ENCODE measurements at places on chromosomes 3 and 15. TPM values are rescaled to one million over a fixed set of nuclear protein-coding genes. Genes with fewer than 3 reads are reported as not detected.
A peak's percentile ranks its signal among the peaks of the same experiment; 100 is the strongest.

Gene TGM5
- not detected for polyA plus RNA-seq

DNA sequence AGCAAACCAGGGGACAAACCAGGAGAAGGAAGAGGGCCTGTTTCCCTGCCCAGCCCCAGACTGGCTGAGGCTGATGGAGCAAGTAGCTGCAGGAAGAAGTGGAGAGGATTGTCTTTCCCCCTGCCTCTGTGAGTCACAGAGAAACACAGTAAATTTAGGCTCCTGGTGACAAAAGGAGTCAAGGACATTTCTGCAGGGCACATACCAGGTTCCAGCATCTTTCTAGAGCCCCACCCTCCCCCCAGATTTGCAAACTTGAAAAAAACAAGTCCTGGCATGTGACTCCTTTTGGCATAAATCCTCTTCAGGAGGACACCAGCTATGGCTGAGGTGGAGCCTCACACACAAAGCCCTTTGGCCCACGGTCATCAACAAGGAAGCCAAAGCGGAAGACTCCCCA lies 17.8 kb downstream of the PLD1 start:
- DNase-seq: no peak

DNA sequence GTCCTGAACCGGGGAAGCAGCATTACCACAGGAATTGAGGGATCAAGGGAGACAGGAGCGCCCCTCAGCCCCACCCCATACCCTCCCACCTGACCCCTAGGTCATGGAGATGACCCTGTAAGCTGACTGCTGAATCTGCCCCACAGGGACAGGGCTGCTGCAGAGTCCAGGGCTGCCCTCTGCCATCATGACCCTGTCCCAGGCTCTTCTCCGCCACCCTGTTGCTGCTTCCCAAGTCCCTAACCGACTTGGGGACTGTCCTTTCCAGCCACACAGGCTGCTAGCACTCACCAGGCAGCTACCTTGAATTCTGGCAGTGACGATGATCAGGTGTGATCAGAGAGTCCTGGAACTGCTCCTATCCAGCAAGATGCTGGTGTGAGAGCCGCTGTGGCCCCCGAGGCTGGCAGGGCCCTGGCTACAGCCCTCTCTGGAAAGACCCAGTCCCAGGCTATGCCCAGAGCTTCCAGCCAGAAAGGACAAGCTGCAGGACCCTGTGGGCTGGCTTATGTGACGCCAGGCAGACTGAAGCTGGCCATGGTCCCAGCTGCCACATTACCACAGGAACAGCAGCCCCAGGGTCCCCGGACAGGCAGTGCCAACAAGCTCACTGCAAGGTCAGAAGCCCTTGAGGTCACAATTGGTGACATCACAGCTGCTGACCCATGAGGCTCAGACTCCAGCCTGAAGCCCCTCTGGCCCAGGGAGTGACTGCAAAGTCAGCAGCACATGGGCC lies at the start of gene C3orf22:
TSS of gene C3orf22 (minus strand) at position 597 of the 736 bp plus-strand sequence. CDS start 5,542 bp downstream, outside the sequence.
- no peak for DNase-seq

Gene ADGRG7
- not detected for polyA plus RNA-seq

DNA sequence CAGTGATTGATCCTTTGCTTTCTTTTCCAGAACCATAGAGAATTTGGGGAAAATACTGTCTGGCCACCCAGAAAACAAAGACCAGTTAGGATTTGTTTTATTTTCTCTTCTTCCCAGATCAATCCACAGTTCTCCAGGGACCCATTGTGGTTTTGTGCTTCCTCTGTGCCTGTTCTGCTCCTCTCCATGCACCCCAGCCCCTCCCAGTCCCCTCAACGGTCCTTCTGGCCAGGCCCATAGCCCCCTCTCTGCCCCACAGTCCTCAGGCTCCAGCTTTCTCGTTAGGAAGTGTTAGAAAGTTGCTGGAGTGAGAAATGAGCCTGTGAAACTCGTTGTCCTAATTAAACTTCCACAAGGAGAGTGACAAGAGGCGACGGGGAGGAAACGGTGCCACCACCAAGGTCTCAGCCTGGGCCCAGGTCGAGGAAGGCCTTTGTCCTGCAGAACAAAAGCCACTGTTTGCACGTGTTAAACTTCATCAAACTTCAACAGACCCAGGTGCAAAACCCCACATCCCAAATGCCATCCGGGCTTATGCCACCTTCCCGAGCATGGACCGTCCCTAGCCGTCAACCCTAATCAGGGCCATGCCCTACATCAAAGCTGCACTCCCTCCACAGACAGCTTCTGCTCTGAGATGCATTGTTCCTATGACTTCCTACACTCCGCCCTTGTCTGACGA lies 18.7 kb upstream of the ALDH1A3 start:
- DNase-seq: no peak

DNA sequence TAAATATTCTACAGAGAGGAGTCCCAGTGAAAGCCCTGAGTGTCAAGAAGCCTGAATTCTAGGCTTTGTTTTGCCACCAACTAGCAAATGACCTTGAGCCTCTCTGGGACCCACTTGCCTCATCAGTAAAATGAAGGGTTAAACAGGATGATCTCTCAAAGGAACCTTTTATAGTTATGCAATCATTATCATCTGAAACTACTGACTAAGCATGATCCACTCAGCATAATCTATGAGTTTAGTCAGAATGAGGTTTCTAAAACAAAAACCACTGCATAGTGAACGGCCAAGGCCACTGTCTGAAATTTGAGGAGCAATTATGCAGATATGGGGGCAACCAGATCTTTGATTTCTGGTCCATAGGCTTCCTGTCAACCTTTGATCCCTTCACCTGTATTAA lies 319.0 kb downstream of the MECOM start:
- DNase-seq: no peak

DNA sequence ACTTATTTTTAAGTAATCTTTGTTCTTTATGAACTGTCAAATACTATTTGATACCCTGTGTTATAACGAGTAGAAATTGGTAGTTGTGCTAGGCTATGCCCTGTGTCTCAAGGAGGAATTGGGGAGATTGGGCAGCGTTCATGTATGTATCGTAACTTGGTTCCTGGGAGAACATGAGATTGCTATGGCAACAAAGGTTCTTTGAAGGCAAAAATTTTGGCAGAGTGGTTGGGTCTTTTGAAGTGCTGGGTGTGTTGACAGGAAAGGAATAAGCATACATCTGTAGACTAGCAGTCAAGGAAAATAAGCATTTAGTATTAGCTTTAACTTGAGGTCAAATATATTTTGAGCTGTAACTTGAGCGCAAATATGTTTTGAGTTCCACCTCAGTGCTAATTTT lies 45.3 kb downstream of the TCF12 start:
- DNase-seq: no peak

- no peak for DNase-seq
These were observed 96.3 kb downstream of the RPL39L start for GRCh38 chr3:187042874-187043458.

GRCh38 chr3:125050488-125051090 lies 5.2 kb downstream of the HEG1 start:
- DNase-seq: no peak

Gene SNX22
- polyA plus RNA-seq: 9.3 TPM

Gene CP
- 2.9 TPM for polyA plus RNA-seq

DNA sequence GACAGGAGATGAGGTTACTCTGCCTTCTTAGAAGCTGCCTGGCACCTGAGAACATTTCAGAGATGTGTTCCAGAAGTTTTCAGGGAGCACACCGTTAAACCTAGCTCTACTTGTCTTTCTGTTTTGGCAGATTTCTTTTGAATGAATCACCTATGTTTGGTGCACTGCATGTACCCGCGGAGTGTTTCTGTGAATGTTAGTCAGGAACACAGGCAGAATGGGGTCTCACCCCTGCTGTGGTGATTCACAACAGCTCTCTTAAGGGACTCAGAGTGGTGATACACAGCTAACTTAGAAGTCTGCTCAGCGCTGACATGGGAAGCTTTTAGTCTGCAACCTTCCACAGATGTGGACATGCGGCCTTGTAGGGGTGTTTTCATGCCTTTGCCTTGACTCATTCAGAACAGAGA lies 24.0 kb downstream of the TSEN2 start:
- DNase-seq: no peak

GRCh38 chr3:195133013-195133412 lies 137.9 kb downstream of the XXYLT1 start:
- no peak for DNase-seq

Gene WDR93
- polyA plus RNA-seq: not detected

GRCh38 chr15:63196842-63197241 lies 7.4 kb downstream of the RAB8B start:
- DNase-seq: no peak

DNA sequence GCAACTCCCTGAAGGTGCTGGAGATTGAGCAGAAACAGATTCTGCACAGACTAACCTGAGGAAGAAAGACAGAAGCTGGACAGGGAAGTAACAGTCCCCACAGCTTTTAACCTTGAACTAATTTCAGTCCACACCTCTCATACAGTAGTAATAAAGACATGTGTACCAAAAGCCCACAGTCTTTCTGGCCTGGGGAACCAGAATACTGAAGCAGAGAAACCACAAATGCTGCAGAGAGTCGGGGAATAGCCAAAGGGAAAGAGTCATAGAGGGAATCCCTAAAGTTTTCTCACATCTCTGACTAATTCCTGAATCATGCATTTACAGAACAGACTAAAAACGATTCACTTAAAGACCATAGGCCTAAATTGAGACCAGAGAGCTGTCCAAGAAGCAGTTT lies 503.4 kb upstream of the NECTIN3 start:
- no peak for DNase-seq

GRCh38 chr15:90808517-90809235 lies 59.7 kb upstream of the FURIN start:
- no peak for DNase-seq

- no peak for DNase-seq
These were observed 41.0 kb downstream of the EIF4E3 start for GRCh38 chr3:71684046-71684756.

DNA sequence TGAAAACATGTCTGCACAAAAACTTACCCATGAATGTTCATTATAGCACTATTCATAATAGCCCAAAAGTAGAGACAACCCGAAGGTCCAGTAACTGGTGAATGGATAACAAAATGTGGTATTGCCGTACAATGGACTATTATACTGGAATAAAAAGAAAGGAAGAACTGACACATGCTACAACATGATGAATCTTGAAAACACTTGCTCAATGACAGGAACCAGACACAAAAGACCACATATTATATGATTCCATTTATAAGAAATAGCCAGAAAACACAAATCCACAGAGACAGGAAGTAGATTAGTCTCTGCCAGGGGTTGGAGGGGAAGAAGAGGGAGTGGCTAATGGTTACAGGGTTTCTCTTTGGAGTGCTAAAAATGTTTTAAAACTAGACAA lies 18.3 kb downstream of the SHC4 start:
- no peak for DNase-seq

GRCh38 chr15:29432191-29433049 lies 162.8 kb upstream of the NSMCE3 start:
- no peak for DNase-seq

Gene OR4F15
- polyA plus RNA-seq: not detected

Gene CHRM5
- not detected for polyA plus RNA-seq

Gene APPL1
- polyA plus RNA-seq: 14.3 TPM

- peak; percentile 25 for DNase-seq
These were observed 6.3 kb upstream of the PKM start for GRCh38 chr15:72237029-72237852.

Gene CCDC32
- 37.5 TPM for polyA plus RNA-seq

DNA sequence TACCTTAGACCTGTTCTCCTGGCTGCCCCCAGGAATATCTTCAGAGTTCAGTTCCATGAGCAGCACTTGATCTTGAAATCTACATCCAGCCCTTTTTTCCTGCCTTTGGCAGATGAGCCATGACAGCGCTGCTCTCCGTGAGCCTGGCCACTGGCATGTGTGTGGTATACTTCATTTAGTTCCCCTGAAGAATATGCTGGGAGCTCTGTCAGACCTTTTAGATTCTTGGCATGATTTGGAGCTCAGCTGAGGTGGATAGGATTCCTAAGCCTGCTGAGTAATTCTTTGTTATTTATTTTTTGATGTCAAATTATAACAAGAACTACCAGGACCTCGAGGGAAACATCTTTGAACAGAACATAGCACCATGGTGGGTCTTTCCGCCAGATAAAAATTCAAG lies 121.7 kb downstream of the EDEM1 start:
- no peak for DNase-seq

Gene ACTRT3
- polyA plus RNA-seq: 0.52 TPM

Gene FETUB
- not detected for polyA plus RNA-seq

Gene RYR3
- 0.07 TPM for polyA plus RNA-seq

Gene GATM
- polyA plus RNA-seq: 4.7 TPM

Gene NAALADL2
- 0.36 TPM for polyA plus RNA-seq
